ENCODE measurements at places on chromosomes 12 and 14. TPM values are rescaled to one million over a fixed set of nuclear protein-coding genes. Genes with fewer than 3 reads are reported as not detected.

NPAS3 gene
- total RNA-seq = 0.26 TPM

KRT78 gene
- total RNA-seq = not detected

OR11H12 gene
- not detected for total RNA-seq

TMEM132C gene
- total RNA-seq = under 0.01 TPM
